SJCRH30 (cell line): ENCODE measurements at places on chromosomes 2 and 18. TPM values are rescaled to one million over a fixed set of nuclear protein-coding genes. Genes with fewer than 3 reads are reported as not detected.

- DNase-seq, result peak; percentile 78
Observed at GRCh38 chr2:158457092-158457825, 507 bp downstream of the PKP4 start.

- DNase-seq, result no peak
Observed at GRCh38 chr2:214127170-214127569, 283.7 kb upstream of the VWC2L start.

Gene ACMSD
- not detected in 2 replicates for total RNA-seq

Gene TEX44
- not detected in 2 replicates for total RNA-seq

GRCh38 chr18:31612124-31612523 lies 20.4 kb downstream of the TTR start:
- DNase-seq, result no peak

DNA sequence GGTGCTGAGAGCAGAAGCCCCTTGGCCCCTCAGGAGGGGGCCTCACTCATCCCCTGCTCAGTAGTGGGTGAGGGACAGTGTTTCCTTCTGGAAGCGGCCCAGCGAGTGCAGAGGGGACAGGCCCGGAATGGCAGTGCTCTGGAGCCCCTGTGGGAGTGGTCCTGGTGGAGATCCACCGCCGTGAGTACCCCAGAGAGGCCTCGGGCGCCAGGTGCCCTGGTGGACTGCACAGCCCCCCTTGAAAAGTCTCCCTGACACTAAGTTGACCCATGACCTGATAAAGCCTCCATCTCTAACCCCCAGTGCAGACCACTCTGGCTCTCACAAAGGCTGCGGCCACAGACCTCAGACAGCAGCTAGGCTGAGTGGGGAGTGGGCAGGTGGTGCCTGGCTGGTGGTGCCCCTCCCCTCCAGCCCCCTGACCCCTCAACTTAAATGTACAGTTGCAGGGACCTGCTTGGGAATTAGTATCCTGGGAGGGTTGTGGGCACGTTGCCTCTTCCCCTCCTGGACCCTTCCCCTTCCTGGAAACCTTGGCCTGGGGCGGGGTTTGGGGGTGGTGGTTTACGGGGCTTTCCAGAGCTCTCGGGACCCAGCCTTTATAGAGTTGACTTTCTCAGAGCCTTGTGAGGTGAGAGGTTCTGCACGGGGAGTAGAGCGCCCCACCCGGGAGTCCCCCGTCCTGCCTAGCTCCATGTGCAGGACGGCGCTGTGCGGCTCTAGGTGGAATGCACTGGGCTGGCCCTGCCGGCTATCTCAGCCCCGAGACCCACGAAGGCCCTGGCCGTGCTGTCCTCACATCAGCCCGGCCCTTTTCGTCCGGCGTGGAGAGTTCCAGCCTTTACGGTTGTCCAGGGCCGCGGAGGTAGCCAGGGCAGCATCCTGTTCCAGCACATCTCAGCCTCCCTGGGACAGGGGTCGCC lies 62.7 kb downstream of the RTP5 start:
- DNase-seq, result no peak

- no peak for DNase-seq
Observed at GRCh38 chr2:120604767-120605166, 130.9 kb upstream of the GLI2 start.

- DNase-seq, result peak; percentile 4
Observed at GRCh38 chr18:35041815-35042387, 688 bp downstream of the MAPRE2 start.

Gene PPP1R1C
- total RNA-seq, result not detected in 2 replicates

DNA sequence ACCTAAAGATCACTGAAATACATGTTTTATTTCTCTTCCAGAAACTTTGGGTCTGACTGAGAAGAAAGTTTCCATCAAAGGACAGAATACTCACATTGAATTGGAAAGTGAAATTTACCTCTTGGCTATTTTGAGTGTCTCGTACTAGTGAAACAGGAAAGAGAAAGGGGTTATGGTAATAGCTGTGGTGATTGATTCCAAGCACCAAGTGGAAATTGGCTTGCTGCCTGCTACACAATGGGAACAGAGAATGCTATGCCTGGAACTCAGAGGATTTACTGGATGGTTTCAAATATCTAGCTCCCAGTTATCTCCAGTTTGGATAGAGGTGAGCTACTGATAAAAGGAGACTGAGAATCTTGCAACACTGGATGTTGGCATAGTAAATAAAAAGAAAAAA lies 492.8 kb upstream of the FSIP2 start:
- DNase-seq, result no peak

- no peak for DNase-seq
Observed at GRCh38 chr2:222978850-222979249, 73.1 kb upstream of the KCNE4 start.

GRCh38 chr2:99748344-99748743 lies 258.5 kb upstream of the REV1 start:
- no peak for DNase-seq

- peak; percentile 28 for DNase-seq
Observed at GRCh38 chr2:234611209-234611608, 114.3 kb upstream of the ARL4C start.
